Pons (tissue), 1 donor: ENCODE measurements at places on chromosomes 16 and 17.

DNA sequence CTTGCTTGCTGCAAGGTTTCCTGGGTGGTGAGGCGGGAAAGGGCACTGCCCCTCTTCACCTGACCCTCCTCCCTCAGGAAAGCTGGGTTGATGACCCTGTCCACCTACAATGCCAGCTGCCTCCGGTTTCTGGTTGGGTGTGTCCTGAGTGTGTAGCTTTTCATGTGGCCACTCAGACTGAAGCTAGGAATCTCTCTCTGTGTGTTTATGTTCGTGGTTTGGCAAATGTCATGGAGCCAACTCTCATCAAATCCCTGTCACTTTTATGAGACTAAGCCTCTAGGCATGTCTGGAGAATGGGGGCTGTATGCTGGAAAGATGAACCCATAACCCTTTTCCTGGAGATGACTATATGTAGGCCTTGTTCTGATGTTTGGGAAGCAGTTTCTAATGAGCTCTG lies 17.1 kb downstream of the PLEKHG4 start:
- no peak for DNase-seq

GRCh38 chr17:46158323-46159296 lies 34.6 kb downstream of the KANSL1 start:
- DNase-seq, result no peak

DNA sequence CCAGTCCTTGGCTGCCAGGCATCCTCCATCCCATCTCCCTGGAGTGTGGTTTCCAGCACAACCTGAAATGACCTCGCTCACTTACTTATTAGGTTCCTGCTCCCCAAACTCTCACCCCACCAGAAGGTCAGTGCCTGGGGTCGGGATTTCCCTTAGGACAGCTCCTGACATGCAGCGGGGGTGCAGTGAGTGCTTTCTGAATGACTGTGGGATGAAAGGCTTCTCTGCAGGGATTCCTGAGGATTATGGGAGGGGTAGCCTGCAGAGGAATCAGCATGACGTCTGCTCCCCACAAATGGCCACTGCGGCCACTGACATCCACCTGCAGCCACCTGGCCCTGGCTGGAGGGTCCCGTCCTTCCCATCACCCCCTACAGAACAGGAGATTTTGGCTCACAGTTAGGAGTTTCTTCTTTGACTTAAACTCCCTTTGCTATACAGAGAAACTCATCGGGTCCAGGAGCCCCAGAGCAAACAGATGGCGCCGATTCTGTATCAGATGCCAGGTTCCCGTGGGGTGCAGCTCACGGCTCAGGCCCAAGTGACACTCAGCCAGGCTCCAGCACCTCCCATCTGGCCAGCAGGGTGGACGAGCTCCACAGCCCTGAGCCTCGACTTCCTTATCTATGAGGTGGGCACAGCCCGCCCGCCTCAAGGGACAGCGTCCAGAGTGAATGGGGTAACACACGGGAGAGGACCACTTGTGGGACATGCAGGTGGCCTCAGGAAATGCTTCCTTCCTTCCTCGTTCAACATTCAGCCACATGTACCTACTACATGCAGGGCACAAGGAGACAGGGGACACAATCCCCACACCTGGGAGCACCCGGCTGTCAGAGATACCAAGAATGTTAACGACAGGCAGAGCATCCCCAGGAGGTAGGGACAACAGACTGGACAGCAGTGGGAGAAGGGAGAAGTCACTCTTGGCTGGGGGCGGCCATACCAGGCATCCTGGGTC lies 69.8 kb downstream of the RMI2 start:
- no peak for DNase-seq

DNA sequence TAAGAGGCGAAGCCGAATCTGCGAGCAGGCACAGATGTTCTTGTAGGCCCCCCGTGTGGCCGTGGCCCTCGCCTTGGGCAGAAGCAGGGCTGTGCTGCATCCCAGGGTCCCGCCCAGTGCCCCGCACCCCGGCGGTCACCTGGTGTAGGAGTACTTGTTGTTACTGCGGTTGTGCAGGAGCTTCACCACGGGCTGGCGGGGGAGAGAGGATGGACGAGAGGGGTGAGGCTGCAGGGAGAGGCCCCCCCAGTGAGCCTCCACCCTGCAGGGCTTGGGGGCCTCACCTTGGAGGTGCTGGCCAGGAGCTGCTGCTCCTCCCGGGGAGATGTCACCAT lies 11.4 kb downstream of the ASPHD1 start:
- DNase-seq, result no peak

DNA sequence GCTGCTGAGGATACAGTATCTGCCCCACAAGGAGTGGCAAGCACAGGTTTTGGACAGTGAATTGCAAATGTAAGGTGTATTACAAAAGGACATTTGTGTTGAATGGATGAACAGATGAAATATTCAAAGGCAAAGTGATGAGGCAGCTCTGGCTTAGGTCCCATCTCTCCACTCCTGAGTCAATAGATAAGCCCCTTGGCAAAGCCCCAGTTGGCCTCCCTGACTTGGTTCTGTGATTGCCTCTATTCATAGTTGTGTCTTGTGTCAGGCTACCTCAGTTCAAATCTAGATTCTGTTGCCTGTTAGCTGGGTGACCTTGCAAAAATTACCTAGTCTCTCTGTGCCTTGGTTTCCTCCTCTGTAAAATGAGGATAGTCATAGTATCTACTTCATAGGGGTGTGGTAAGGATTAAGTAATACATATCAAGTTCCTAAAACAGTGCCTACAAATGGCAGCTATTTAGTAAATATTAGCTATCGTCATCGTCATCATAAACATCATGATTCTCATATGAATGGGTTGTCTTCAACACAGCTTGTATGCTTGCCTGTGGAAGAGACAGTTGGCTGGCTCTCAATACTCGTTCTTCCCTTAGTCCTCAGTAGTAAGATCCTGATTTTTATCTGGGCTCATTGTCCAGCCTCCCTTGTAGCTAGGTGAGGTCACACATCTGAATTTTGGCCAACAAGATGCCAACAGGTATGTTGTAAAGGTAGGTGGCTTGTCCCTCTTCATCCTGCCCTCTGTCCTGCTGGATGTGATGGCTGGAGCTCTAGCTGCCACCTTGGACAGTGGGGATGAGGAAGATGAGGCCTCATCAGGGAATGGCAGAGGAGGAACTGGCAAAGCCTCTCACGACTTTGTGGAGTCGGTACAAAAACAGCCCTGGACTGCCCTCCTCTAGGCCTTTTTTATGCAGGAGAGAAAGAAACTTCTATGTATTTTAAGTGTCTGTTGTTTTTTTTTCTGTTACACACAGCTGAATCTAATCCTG lies 2.1 kb upstream of the MFAP4 start:
- DNase-seq, result no peak

DNA sequence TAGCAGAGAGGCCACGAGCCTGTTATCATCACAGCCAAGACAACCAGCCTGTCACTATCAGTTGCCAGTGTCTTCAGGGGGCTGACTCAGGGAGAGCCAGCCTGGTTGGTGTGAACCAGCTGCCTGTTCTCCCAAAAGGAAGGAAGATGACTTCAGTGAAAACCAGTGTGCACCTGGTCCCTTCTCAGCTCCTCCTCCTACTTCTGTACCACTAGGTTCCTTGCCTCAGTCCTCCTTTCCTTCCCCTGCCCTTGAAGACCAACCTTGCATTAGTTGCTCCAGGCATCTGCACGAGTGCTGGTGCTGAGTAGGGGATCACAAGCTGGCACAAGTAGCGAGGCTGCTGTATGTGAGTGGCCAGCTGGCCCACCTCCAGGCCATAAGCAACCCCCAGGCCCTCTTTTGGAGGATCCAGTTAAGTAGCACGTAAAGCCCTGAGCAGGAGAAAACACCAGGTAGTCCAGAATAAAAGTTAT lies 8.5 kb downstream of the TUBG1 start:
- DNase-seq, result no peak

- DNase-seq, result no peak
Measured at GRCh38 chr16:66476328-66477027, 49.4 kb downstream of the BEAN1 start.

- DNase-seq, result no peak
Measured at GRCh38 chr17:78535273-78536197, 41.7 kb downstream of the DNAH17 start.

DNA sequence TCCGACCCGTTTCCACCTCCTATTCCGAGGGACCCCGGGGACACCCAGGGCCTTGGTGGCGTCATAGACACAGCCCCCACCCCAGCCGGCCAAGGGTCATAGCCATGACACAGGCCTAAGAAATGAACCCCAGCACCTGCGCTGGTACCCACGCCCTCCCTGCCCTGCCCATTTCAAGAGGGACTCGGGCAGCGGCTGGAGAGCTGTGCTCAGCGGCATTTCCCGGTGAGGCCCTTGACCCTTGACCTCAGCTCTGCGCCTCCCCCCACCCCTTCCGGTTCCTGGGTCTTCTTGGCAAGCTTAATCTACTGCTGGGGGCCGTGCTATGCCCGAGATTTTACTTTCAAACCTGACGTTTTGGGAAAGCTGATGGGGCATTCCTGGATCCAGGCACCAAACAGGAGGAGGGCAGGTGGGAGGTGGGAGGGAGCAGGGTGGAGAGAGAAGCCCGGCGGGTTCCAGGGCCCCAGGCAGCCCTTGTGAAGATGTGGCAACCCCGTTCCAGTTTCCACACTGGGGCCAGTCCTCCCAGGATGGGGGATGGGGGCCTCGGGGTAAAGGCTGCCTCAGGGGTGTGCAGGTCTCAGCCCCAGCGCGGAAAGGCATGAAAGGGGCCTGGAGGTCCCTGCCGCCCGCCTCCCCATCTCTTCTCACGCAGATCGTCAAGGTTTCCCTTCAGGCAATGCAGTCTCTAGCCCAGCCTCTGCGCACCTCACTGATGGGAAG lies at the start of gene SLC22A31:
SLC22A31 (minus strand) TSS at position 414 of the 726 bp plus-strand sequence; CDS start at position 378, 36 bp downstream.
- DNase-seq, result no peak

DNA sequence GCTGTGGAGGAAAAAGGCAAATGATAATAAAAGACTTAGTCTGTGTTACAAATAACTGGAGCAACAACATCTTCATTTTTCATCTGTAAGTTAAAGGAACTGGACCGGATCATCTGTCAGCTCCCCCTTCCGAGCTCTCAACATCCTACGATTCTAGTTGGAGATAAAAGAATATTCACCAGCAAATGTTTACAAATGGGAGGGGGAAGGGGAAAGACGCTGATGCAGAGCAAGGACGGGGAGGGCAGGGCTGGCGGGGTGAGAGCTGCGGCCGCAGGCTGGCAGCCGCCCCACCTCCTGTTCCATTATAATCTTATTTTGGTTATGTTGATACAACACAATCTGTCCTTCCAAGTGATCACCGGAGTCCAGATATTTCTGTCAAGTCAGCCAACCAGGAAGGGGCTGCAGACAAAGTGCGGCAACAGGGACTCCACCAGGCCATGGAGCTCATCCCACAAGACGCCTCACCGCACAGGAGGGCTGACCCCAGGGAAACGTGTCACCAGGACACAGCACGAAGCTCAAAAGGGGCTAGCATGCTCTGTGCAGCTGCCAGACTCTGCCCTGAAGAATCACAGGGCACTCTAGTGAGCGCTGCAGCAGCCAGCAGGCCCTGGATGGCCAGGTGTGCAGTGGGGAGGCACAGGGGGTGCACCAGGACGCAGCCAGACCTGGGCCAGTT lies 19.7 kb downstream of the FBXO31 start:
- DNase-seq, result no peak

GRCh38 chr16:30082545-30083090 lies 6.8 kb downstream of the PPP4C start:
- DNase-seq, result no peak

- DNase-seq, result no peak
Measured at GRCh38 chr16:58889516-58889915, 155.4 kb upstream of the GOT2 start.

DNA sequence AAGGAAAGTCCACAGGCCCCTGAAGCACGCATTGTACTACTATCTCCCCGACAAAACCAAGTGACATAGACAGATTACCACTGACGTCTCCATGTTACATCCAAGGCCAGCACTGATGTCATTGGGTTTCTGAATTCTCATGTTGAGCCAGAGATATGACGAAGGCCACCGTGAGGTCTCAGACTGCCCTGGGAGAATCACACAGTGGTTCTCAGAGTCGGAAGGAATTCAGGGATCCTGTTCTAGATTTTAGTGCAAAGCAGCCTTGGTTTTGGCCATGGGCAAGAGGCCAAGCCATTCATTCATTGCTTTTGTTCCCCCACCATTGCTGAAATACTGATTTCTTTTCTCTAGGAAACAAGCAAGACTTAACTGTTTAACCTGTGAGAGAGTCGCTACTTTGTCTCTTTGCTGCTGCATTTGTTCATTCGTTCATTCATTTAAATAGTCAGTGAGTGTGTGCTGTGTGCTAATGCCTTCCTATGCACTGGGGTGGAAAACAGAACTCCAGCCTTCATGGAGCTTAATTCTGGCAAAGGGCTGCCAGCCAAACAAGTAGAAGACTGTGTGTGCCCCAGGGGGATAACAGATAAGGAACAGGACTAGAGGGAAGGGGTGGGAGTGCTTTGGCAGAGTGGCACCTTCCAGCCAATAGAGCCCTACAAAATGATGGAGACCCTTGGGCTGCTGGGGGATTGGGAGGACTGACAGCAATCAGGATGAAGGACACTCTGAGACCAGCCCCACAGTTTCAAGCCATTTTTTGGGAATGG lies 222.3 kb downstream of the MSI2 start:
- DNase-seq, result no peak

GRCh38 chr17:51445946-51446345 lies 185.6 kb downstream of the UTP18 start:
- no peak for DNase-seq

GRCh38 chr17:21370430-21370829 lies 5.7 kb upstream of the KCNJ12 start:
- no peak for DNase-seq

GRCh38 chr17:6374761-6375312 lies 60.1 kb downstream of the AIPL1 start:
- DNase-seq, result no peak

DNA sequence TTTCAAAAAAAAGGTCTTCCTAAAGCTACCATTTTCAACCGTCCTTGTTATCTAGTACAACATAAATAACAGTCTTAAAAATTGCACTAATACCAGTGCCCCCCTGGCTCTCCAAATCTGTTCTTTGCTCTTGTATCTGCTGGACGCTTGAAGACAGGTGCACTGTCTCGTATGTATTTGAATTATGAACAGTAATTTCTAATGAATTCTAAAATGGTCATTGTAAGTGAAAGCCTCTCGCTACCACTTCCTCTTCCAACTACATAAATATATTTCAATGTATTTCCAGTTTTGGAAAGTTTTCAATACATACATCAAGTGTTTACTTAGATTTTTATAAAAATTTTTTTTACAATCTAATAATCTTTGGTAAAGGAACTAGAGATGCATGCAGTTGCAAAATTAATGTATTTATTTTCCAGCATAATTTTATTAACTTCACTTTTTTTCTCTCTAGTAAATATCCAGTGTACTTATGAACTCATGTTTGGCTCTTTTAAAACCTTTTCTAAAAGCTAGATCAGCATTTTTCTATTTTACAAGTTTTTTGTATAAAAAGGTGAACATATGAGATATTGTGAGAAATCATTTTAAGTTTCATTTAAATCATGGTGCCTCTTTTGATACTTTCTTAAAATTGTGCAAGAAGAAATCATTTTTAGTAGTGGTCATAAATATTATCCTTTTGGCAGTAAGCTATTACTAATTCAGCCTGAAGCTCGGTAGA lies 31.0 kb downstream of the ERCC4 start:
- DNase-seq, result no peak
